ENCODE measurements at places on chromosomes 5 and 9. TPM values are rescaled to one million over a fixed set of nuclear protein-coding genes. Genes with fewer than 3 reads are reported as not detected.

DNA sequence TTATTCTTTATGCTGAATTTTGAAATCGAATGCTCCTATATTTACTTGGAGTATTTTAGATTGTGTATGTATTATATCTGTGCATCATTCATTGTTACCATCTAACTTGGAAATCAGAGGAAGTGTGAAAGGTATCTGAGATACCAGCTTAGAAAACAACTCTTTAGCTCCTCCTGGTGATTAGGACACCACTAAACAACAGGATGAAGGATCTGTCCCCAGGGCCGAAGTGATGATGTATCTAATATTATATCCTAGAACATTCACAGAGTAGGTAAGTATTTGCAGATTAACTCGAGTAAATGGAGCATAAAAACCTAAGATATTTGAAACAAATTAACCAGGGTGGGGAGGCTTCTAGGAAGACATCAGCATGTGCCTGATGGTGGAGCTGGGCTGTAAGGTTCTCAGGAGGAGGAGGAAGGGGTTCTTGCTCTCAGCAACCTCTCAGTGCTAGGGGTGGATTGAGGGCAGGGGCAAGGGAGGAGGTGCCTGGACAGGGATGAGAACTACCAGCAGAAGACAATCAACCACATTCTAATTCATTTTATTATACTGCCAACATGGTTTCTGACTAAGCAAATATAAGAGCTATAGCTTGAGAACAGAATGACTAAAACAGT is 2.6 kb upstream of the NFIL3 start:
- DNase-seq, result peak; percentile 36

DNA sequence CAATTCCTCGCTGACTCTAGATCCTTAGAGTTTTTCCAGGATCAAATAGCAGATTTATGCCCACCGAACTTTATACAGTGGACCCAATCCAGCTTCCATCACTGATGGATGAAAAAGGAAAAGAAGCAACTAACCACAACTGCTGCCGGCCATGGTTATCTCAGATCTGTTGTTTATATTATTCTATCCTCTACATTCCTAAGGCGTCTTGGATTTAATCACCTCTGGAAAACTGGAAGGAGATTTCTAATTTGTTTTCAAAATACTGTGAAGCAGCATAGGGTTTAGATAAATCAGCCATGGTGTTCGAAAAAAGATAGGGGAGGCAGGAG is 663 bp upstream of the ZNF366 start:
- DNase-seq, result no peak

- no peak for DNase-seq
Observed at GRCh38 chr5:147708708-147709107, 73.8 kb downstream of the JAKMIP2 start.

DNA sequence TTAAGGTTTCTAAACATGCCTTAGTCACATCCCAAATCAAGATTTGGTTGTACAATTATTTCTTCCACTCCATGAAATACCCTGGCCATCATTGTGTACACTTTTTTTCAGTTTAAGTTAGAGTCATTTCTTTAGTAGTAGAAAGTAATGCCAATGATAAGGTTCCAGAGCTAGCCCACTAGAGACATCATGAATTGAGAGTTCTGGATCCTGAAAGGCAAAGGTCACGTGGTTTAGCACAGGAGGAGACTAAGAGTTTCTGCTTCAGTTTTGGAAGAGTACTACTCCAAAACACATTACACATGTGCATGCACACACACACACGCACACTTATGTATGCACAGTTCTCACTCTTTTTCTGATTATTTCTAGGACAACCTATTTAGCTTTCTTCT is 4.8 kb upstream of the SREK1 start:
- DNase-seq, result no peak

Gene EQTN
- total RNA-seq, result not detected

Gene IL4
- not detected for total RNA-seq
